Activated CD4-positive, alpha-beta T cell treated with anti-CD3 and anti-CD28 coated beads for 1 hour (primary cell): ENCODE measurements at places on chromosomes 11 and 22.

DNA sequence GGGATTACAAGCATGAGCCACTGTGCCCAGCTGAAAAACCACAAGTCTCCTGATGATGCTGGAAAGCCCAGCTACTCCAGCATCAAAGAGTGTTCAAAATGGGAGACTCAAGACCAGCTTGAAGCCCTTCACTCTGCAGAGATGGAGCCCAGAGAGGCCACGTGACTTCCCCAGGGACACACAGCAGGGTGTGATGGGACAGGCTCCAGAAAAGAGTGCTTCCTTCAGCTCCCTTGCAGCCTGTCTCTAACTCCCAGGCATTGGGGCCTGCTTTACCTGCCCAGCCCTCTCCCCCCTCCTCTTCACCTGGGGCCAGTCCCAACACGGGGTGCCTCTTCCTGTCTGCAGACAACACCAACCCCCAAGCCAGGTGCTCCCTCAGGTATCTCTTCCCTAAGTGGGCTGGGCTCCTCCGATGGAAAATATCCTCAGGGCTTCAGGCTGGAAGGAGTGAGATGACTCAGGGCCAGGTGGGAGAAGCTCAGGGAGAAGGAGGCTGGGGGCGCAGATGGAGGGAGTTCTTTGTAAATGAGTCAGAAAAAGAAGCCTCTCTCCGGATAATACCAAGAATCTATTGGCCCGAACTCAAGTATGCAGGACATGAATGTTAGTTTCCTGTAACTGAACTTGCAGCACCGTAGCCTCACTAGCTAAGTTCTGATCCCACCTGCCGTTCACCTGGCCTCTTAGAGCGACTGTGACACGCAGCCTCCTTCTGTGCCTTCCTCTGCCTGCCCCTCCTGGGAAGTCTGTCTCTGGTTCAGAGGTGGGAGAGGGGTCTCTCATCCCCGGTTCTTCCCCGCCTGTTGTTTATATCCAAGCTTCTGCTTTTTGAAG lies 326.6 kb downstream of the MN1 start:
- no peak for DNase-seq

DNA sequence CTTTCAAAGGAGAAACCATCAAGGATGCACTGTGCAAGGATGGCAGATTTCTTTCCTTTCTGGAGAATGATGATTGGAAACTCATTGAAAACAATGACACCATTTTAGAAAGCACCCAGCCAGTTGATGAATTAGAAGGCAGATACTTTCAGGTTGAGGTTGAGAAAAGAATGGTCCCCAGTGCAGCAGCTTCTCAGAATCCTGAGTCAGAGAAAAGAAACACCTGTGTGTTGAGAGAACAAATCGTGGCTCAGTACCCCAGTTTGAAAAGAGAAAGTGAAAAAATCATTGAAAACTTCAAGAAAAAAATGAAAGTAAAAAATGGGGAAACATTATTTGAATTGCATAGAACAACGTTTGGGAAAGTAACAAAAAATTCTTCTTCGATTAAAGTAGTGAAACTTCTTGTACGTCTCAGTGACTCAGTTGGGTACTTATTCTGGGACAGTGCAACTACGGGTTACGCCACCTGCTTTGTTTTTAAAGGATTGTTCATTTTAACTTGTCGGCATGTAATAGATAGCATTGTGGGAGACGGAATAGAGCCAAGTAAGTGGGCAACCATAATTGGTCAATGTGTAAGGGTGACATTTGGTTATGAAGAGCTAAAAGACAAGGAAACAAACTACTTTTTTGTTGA lies 9.8 kb downstream of the FAM111A start:
- DNase-seq, result no peak

DNA sequence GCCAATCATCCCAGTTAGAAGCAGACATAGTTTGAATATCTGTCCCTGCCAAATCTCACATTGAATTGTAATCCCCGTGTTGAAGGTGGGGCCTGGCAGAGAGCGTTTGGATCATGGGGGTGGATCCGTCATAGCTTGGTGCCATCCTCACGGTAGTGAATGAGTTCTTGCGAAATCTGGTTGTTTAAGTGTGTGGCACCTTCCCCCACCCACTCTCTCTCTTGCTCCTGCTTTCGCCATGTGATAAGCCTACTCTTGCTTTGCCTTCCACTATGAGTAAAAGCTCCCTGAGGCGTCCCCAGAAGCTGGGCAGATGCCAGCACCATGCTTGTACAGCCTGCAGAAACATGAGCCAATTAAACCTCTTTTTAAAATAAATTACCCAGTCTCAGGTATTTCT lies 5.0 kb upstream of the CCDC81 start:
- no peak for DNase-seq

GRCh38 chr11:91296629-91297028 lies 928.0 kb upstream of the FAT3 start:
- no peak for DNase-seq

- no peak for DNase-seq
These were observed 8.1 kb downstream of the YWHAH start for GRCh38 chr22:31952472-31952871.

DNA sequence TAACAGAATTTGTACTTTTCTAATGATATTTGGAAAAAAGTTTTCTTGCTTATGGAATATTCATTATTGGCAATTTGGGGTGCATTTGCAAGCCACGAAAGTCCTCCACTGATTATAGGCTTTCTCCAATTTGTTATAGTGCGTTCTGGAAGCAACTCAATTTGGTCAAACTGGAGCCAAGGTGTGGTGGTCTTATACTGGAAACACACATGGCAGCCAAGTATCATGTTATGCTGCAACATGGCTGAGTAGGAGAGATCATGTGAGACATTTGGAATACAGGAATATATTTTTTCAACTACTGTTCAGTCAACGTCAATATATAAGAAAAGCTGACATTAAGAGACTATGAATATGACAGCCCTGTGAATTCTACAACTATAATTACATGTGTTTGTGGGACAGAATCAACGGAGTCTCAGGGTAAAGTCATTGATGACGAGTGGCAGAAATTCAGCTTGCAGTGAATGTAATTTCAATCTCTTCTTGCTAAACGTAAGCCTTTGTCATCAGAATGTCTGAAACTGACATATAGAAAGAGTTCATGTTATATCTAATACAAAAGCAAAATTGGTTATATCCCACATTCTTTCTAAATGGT lies 83.8 kb upstream of the FIBIN start:
- no peak for DNase-seq
